Ureter (tissue), 1 donor: ENCODE measurements at places on chromosomes 16 and 17. TPM values are rescaled to one million over a fixed set of nuclear protein-coding genes. Genes with fewer than 3 reads are reported as not detected.

The CLDN9 gene
- 0.42 TPM for total RNA-seq

The HAGH gene
- total RNA-seq, result 37.5 TPM

- no peak for DNase-seq
These were observed 311.2 kb downstream of the C16orf95 start for GRCh38 chr16:87006021-87006420.

- DNase-seq, result no peak
These were observed 10.2 kb upstream of the NFATC3 start for GRCh38 chr16:68074850-68075555.

GRCh38 chr17:5179003-5179402 lies 12.7 kb downstream of the ZNF594 start:
- DNase-seq, result no peak
